ENCODE measurements at places on chromosomes 6 and 20.

DNA sequence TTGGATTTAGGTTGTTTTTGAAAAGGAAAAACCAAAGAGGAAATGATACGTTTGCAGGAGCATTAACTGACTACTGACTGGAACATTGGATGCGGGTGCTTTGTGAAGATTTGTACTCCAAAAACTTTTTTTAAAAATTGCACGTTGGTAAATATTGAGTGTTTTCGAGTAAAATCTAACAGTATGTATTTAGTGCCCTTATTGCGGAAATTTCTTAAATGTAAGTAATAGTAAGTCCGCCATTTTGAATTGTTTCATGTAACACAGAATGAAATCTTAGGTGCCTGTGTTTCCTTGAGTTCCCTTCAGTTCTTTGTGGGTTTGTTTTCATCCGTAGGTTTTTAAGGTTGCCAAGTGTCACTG lies 15.2 kb upstream of the LIN28B start:
- DNase-seq: no peak

GRCh38 chr6:112651239-112651638 lies 304.1 kb downstream of the RFPL4B start:
- DNase-seq: no peak

GRCh38 chr6:89575562-89575960 lies 63.0 kb downstream of the LYRM2 start:
- DNase-seq: peak; percentile 48

GRCh38 chr6:47159763-47160162 lies 117.6 kb upstream of the ADGRF1 start:
- DNase-seq: no peak

DNA sequence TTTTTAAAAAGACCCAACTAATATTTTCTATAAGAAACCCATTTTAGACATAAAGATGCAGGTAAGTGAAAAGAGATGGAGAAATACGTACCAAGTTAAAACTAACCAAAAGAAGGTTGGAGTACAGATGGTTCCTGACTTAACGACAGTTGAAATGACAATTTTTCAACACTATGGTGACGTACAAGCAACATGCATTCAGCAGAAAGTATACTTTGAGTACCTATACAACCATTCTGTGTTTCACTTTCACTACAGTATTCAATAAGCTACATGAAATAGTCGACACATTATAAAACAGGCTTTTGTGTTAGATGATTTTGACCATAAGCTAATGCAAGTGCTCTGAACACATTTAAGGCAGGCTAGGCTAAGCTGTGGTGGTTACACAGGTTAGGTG lies 228.9 kb downstream of the RNGTT start:
- DNase-seq: no peak

GRCh38 chr6:138211048-138211581 lies 7.2 kb downstream of the PBOV1 start:
- no peak for DNase-seq

- DNase-seq: no peak
Measured at GRCh38 chr6:156309017-156309416, 468.2 kb upstream of the ARID1B start.

GRCh38 chr6:27693766-27694546 lies 218.2 kb downstream of the OR2B2 start:
- no peak for DNase-seq

Measured in fibroblast of skin of back (primary cell).